ENCODE measurements at places on chromosomes 7 and 10.

GRCh38 chr7:101814081-101814990, 3.1 kb upstream of the CUX1 start:
- DNase-seq, result peak; percentile 54

DNA sequence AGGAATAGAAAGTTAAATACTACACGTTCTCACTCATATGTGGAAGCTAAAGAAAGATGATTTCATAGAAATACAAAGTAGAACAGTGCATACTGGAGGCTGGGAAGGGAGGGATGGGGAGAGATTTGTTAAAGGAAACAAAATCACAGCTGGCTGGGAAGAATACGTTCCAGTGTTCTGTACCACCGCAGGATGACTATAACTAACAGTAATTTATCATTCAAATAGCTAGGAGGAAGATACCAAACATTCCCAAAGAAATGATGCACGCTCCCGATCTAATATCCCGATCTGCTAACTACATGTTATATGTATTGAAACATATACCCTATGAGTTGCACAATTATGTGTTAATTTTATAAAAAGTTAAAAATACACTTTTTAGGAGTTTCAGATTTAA, 162.3 kb downstream of the ZMYND11 start:
- DNase-seq, result no peak

DNA sequence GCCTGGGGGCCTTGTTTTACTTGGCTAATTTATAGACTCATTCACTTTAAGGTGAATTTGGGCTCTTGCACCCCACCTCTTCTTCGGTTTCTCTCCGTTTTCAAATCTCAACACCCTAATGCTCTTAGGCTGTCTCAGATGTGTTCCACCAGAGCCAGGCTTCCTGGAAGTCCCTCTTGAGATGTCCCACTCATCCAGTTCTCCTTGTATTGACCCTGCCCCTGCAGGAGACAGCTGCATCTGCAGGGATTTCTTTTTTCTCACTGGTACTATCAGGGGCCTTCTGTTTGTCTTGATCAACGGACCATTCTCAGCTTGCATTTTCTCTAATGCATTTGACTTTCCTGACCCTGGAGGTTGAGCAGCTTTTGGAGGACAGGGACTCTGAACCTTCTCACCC, 279.5 kb downstream of the GALNT17 start:
- no peak for DNase-seq

- no peak for DNase-seq
Measured at GRCh38 chr7:154907651-154908620, 95.0 kb downstream of the PAXIP1 start.

DNA sequence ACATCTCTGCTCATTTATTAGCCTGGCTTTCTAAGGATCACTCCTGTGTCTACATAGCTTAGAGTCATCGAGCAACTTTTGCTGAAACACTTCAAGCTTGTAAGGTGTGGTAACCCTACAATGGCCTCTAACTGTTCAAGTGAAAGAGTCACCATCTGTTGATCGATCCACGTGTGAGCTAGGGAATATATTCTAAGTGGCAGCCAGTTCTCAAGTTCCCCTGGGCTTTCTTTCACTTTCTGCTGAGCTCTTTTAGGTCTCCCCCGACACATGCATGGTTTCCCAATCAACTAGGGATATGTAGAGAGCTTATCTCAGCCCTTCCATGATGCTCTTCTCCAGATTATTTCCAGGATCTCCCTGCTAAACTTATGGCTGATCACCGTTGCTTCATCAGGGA, 15.5 kb downstream of the AOAH start:
- no peak for DNase-seq

GRCh38 chr7:107228291-107228690, 59.5 kb downstream of the HBP1 start:
- no peak for DNase-seq

GRCh38 chr10:964321-964987, 23.8 kb upstream of the GTPBP4 start:
- no peak for DNase-seq

GRCh38 chr10:71973777-71974488, 9.7 kb downstream of the CHST3 start:
- no peak for DNase-seq

DNA sequence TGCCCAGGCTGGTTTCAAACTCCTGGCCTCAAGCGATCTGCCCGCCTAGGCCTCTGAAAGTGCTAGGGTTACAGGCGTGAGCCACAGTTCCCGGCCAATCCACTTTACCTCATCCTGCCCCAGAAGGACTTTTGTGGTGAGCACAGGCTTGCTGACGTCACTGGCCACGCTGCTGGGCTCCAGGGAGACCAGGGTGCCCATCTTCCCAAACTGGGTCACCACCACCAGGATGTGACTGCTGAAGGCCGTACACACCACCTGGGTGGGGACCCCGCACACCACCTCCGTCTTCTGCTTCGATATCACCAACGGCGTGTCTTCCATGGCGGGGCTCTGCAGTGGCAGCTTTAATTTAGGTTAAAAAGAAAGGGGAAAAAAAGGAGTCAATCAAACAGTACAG, 816 bp downstream of the PSMG3 start:
- peak; percentile 60 for DNase-seq

DNA sequence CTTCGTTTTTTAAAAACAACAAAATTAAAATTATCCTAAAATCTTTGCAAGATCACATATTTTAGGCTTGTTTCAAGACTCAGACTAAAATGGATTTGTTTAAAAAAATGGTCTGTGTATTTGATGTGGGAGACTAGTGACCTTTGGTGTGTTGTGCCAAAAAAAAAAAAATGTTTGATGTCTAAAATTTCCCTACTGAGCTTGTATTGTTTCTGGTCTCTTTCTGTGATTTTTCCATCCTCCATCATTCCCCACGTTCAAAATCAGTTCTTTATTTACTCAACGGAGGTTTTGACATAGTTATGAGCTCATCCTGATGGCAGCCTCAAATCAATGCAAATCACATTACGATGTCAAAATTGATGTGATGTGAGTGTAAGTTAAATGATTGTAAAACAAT, 326.2 kb downstream of the RNLS start:
- no peak for DNase-seq

DNA sequence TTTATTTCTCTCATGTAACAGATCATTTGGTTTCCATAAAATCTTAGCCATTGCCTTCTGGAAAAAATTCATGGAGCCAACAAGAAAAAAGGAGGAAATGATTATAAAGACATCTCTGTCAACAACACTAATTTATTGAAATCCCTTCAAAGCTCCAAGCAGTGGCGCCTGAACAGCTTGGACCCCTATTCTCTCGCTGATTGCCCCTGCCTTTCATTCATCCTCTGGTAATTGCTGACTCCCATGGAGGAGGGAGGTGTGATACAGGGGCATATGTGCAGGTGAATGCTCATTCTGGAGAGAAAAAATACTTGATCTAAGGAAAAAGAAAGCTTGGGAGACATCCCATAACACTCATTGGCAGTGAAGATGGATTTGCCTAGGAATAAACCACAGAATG, 345.5 kb downstream of the FGFR2 start:
- no peak for DNase-seq

- DNase-seq, result no peak
Measured at GRCh38 chr10:106216085-106216484, 948.4 kb downstream of the SORCS1 start.

- no peak for DNase-seq
Measured at GRCh38 chr10:74282848-74283210, 131.8 kb downstream of the ADK start.

GRCh38 chr7:114109721-114110120, 190.9 kb upstream of the PPP1R3A start:
- no peak for DNase-seq

- no peak for DNase-seq
Measured at GRCh38 chr7:79281426-79281825, 172.0 kb downstream of the MAGI2 start.

Measured in CD4-positive, alpha-beta T cell treated with Interleukin-17A for 1 hour (primary cell).